ENCODE measurements at places on chromosomes 5 and 9. TPM values are rescaled to one million over a fixed set of nuclear protein-coding genes. Genes with fewer than 3 reads are reported as not detected.

Gene KIF20A
- 44.1 TPM for total RNA-seq

Gene SNX2
- total RNA-seq = 35.3 TPM

Gene BARHL1
- not detected for total RNA-seq

Gene CDH12
- total RNA-seq = 2.0 TPM

Gene ZNF354C
- 8.4 TPM for total RNA-seq

Gene CCNO
- total RNA-seq = 0.65 TPM

Gene SH3TC2
- total RNA-seq = 0.52 TPM

Gene OTP
- total RNA-seq = 0.24 TPM

Gene ZNF366
- under 0.01 TPM for total RNA-seq

Gene CNOT6
- total RNA-seq = 11.1 TPM

Gene EIF4E1B
- total RNA-seq = not detected

Gene TIFAB
- not detected for total RNA-seq

Gene CDK5RAP2
- 34.7 TPM for total RNA-seq

Gene SMIM33
- not detected for total RNA-seq

Gene RANBP17
- 4.4 TPM for total RNA-seq

Gene SLIT3
- 3.4 TPM for total RNA-seq

Gene IFNA13
- not detected for total RNA-seq

Gene EDIL3
- total RNA-seq = 60.1 TPM

Gene PCDHA1
- not detected for total RNA-seq

Gene TMEM215
- total RNA-seq = not detected

Gene SLC36A2
- total RNA-seq = not detected

Gene MSMP
- total RNA-seq = not detected

Gene C5orf52
- total RNA-seq = not detected

Gene FUT7
- not detected for total RNA-seq

Gene PRUNE2
- total RNA-seq = 2.6 TPM

Gene LMX1B
- not detected for total RNA-seq

Gene GLRA1
- not detected for total RNA-seq

Gene GRIA1
- 0.65 TPM for total RNA-seq

Gene SLC45A2
- not detected for total RNA-seq

Gene ARID3C
- not detected for total RNA-seq

Gene SCAMP1
- total RNA-seq = 34.4 TPM

Gene CAPSL
- not detected for total RNA-seq

Gene PAEP
- total RNA-seq = not detected

Gene IRX1
- total RNA-seq = 1.7 TPM

Measured in epithelial cell of alveolus of lung (primary cell).